ENCODE measurements at places on chromosomes 12 and 14. TPM values are rescaled to one million over a fixed set of nuclear protein-coding genes. Genes with fewer than 3 reads are reported as not detected.
A peak's percentile ranks its signal among the peaks of the same experiment; 100 is the strongest.

KLRC2 gene
- total RNA-seq, result not detected

- peak; percentile 42 for DNase-seq
Observed at GRCh38 chr14:93619176-93619793, 169.0 kb downstream of the PRIMA1 start.

DNA sequence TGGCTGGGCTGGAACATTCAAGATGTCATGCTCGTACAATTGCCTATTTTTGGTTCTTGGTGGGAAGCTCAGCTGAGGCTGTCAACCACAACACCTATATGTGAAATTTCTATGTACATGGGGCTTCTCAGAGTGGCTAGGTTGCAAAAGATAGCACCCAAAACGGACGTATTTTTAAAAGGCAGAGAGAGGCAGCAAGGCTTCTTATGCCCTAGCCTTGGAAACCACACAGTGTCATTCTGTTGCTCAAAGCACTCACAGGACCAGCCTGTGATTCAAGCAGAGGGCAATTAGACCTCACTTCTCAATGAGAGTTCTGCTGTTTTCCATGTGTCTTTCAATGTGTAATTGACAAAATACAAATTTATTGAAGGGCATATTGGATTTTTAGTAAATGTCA is 134.0 kb downstream of the GXYLT1 start:
- DNase-seq, result no peak

APOF gene
- total RNA-seq, result not detected

DNA sequence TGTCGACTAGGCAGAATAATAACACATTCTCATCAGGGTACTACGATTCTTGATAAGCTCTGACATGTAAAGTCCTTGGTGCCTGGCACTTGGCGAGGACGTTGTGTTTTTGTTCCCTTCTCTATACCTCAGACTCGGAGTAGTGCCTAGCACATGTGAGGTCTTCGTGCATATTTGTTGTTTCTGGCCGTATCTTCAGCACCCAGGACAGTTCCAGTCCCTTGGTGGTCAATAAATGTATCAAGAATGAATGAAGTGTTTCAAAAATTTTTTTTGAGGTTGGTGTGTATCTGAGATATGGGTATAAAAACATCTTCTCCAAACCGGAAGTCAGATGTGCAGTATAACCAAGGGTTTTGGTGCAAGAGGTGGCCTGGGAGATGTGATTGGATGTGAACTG is 198.2 kb downstream of the AACS start:
- no peak for DNase-seq

GRCh38 chr12:80056845-80057244 is 42.5 kb upstream of the OTOGL start:
- peak; percentile 63 for DNase-seq

DNA sequence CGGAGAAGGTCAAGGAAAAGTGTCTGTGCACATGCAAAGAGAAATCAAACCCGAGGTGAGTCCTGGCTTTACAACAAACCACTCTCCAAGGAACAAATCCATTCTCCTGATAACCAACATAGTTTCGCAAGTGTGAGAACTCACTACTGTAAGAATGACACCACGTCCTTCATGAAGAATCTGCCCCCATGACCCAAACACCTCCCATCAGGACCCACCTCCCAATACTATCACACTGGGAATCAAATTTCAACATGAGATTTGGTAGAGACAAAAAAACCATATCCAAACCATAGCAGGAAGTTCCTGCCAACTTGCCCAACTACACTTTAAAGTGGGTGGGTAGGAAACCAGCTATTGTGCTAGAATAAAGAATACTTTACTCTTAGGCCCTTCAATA is 2.4 kb upstream of the ERC1 start:
- DNase-seq, result no peak

DNA sequence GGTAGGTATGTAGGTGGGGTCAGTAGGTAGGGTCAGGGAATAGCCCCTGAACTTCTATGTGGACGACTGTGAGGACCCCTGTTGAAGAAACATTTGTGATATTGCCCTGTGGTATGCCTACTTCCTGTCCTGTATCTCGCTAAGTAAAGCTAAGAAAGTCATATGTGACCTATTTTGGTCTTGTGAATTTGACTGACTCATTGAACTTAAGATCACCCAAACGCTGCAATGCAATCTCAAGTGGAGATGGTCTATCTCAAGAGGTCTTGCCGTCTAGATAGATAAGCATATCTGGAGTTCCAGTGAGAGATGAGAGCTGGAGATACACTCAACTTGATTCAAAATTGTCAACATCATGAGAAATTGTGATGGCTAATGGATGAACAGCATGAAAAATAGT is 73.8 kb downstream of the TRAFD1 start:
- no peak for DNase-seq

DNA sequence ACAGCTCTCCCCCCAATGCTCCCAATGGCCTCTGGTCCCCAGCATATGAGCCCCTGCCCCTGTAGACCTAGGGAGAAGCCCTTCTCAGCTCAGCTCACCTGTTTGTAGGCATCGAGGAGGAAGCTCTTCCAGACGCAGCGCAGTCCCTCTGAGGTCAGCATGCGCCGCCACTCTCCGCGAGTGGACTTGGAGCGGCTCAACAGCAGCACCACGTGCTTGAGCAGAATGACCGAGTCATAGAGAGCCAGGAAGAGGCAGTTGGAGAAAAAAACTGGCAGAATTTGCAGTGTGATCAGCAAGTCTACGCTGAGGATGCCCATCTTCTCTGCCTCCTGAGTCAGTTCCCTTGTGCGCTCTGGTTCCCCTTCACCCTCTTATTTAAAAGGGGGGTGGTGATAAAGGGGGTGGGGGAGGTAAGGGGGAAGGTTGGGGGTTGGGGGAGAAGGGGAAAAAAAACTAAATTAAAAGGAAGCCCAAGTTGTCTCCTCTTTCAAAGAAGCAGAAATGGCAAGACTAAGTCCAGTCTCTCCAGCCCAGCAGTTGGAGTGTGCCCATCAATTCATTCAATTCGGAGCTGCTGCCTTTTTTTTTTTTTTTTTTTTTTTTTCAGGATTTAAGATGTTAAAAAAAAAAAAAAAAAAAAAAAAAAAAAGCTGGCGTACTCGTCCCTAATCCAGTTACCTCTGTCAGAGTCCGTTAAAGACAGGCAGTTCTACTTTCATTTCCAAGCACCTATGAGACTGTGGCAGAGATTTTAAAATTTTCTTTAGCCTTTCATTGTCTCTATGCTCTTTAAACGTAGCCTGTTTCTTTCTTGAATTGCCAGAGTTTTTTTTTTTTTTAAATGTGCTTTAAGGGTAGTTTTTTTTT is at the start of gene DIO2:
Gene DIO2 (minus strand): TSS at position 352 of the 870 bp plus-strand sequence. CDS start 32 bp downstream, at position 320.
- peak; percentile 28 for DNase-seq

KCNK10 gene
- 0.69 TPM for total RNA-seq

- DNase-seq, result no peak
Observed at GRCh38 chr14:49008363-49008762, 577.8 kb downstream of the RPS29 start.

- DNase-seq, result no peak
Observed at GRCh38 chr12:17197971-17198370, 592.0 kb upstream of the LMO3 start.

SRGAP1 gene
- 3.8 TPM for total RNA-seq

ADSS1 gene
- 4.0 TPM for total RNA-seq

- peak; percentile 33 for DNase-seq
Observed at GRCh38 chr14:103384450-103385151, 614 bp upstream of the MARK3 start.

- peak; percentile 53 for DNase-seq
Observed at GRCh38 chr12:54277823-54278276, 2.1 kb downstream of the CBX5 start.

DNA sequence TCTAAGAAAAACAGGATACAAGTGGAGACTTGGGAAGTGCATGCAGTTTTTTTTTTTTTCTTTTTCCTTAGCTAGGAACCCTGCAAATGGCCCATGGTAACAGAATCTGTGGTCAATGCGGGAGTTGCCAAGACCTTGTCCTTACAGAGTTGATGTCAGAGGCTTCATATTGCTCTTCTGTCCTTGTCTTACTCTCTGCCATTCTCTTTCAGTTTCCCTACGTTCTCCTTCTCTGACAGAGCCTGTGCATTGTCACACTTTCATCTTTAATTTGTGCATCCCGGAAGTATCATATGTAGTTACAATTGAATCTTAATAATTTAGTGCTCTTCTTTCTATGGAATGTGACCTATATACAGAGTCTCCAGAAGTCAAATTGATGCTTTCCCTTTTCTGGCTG is 986.9 kb downstream of the TMEM121 start:
- no peak for DNase-seq

GRCh38 chr12:38586789-38587188 is 270.2 kb downstream of the ALG10B start:
- no peak for DNase-seq
